Stimulated activated CD4-positive, alpha-beta T cell treated with anti-CD3 and anti-CD28 coated beads, TNF-alpha, amount 100 ng/mL, for 4 hours (primary cell): ENCODE measurements at places on chromosomes 7 and 10.

DNA sequence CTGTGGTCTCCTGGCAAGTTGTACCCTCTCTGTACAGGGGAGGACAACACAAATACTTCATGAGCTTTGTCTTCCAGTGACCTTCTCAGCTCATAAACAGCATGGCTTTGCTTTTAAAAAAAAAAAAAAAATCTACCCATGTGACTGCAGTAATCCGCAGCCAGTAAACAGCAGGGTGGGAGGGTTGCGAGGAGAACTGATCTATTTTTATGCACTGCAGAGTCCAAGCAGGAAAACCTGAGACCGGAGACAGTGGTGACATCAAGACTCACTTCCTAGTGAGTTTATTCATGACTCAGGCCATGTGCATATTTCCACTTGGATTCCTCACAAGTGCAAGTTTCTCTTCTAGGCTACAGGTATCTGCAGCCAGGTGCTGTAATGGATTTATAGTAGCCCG is 127.9 kb downstream of the NRF1 start:
- DNase-seq = no peak

GRCh38 chr10:127998501-127999144 is 91.7 kb downstream of the PTPRE start:
- no peak for DNase-seq

GRCh38 chr10:2917926-2918325 is 149.4 kb upstream of the PFKP start:
- no peak for DNase-seq

DNA sequence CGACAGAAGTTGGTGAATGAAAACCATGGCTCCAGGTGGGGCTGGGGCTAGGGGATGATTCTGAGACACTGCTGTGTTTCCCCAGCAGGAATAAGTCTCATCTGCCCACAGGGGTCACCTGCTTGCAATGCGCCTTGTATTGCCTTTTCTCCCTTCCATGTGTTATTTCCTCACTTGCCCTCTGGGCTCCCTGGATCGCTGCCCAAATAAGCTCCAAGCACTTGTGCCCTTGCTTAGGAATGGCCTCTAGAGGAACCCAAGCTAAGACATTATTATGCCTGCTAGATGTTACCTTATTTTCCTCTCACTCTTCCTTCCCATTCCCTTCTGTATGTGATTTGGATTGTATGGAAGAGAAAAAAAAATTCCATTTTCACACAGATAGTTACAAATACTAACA is 24.8 kb upstream of the PLPP4 start:
- no peak for DNase-seq

GRCh38 chr10:119222966-119223386 is 15.6 kb downstream of the GRK5 start:
- no peak for DNase-seq

DNA sequence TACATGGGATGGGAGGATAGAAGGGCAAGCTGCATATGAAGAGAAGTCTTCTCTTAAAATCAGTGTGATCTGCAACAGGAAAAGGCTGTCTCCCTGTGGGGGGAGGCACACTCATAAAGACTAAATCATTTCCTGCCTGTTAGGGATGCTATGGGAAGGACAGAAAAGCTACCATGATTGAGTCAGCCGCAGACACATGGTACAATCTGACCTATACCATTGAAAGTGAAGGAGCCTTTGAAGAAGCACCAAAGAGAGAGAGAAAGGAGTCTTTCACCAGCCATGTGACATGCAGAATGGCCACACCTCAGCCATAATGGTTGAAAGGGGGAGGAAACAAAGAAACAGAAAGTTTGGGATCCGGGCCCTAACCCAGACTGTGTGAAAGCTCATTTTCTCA is 29.1 kb downstream of the NUDCD3 start:
- peak; percentile 12 for DNase-seq

GRCh38 chr10:132867801-132868644 is 74.3 kb downstream of the CFAP46 start:
- DNase-seq = no peak

GRCh38 chr10:122543676-122544445 is 16.7 kb upstream of the DMBT1 start:
- DNase-seq = no peak

DNA sequence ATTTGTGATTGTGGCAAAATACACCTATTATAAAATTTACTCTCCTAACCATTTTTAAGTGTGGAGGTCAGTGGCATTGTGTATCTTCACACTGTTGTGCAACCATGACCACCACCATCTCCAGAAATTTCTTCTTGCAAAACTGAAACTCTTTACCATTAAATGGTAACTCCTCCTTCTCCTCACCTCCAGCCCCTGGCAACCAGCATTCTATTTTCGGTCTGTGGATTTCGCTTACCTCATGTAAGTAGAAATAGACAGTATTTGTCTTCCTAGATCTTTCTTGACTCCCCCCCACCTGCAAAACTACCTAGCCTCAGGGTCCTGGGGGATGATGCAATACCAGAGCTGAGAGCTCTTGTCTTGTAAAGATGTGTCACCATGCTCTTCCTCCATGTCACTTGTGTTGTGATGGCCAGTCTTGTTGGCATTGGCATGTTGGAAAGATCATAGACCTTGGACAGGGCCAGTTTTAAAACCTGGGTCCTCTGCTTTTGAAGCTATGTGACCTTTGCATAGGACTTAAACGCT is 71.1 kb upstream of the EMX2 start:
- DNase-seq = no peak

DNA sequence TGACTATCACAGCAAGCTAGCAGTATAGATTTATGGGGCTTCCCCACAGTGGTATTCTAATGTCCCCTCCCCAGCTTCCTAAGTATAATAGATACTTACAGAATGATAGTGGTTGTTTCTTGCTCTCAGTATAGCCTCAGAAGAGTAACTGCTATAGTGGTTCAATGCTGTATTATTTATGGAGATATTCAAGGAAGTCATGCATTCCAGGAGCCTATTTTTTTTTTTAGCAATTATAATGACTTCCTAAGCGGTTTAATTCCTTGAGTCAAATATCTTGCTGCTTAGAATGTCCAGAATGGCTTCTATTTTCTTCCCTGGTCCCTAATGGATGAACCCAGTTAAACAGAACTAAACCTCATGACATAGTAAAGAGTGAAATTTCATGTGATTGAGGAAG is 451.5 kb upstream of the SEMA3D start:
- no peak for DNase-seq

- no peak for DNase-seq
Observed at GRCh38 chr10:78628976-78629375, 439.8 kb upstream of the ZMIZ1 start.

GRCh38 chr7:114589436-114589835 is 174.8 kb downstream of the FOXP2 start:
- DNase-seq = no peak

- DNase-seq = no peak
Observed at GRCh38 chr7:66871076-66871475, 49.9 kb upstream of the TMEM248 start.

DNA sequence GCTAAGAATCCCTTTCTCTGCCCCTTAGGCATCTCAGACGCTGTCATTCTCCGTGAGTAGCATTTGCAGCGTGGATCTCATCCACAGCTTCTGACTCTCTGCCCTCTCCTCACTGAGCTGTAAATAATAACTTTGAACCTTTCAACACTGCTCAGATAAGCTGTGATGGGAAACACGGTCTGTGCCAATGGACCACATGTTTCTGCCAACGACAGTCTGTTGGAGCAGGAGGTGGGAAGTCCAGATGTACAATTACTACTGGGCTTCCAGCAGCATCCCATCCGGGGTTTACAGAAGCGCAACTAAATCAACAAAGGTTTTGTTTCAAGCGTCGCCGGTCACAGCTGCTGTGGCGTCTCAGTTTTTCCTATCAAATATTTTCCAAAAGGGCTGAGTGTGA is 1110.6 kb downstream of the TYW1 start:
- DNase-seq = no peak

- no peak for DNase-seq
Observed at GRCh38 chr10:28940158-28940888, 263.0 kb downstream of the BAMBI start.

GRCh38 chr7:131034166-131034881 is 293.4 kb upstream of the MKLN1 start:
- no peak for DNase-seq

DNA sequence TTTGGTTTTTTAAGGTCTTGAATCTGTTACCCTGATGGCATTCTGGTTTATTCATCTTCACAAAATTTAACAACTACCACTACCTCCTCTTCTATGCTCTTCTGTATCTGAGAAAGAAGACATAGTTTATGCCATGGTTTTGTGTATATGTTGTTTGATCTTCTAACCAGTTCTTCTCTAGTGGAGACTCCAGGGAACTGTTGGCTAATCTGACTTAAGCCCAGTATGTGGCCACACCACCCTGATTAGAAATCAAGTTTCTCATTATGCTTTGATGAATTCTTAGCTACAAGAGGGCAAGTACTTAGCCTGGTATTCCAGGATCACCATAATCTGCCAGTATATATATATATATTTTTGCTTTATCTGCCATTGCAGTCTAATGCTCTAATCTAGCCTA is 99.5 kb upstream of the MXI1 start:
- no peak for DNase-seq

GRCh38 chr10:105757302-105757701 is 1116.2 kb downstream of the SORCS3 start:
- no peak for DNase-seq

- no peak for DNase-seq
Observed at GRCh38 chr7:1709281-1709680, 39.2 kb downstream of the ELFN1 start.

- no peak for DNase-seq
Observed at GRCh38 chr10:29479081-29479925, 155.5 kb downstream of the SVIL start.

GRCh38 chr10:103871006-103871405 is 15.6 kb upstream of the SH3PXD2A start:
- no peak for DNase-seq

- no peak for DNase-seq
Observed at GRCh38 chr10:43361547-43362190, 9.8 kb upstream of the FXYD4 start.

DNA sequence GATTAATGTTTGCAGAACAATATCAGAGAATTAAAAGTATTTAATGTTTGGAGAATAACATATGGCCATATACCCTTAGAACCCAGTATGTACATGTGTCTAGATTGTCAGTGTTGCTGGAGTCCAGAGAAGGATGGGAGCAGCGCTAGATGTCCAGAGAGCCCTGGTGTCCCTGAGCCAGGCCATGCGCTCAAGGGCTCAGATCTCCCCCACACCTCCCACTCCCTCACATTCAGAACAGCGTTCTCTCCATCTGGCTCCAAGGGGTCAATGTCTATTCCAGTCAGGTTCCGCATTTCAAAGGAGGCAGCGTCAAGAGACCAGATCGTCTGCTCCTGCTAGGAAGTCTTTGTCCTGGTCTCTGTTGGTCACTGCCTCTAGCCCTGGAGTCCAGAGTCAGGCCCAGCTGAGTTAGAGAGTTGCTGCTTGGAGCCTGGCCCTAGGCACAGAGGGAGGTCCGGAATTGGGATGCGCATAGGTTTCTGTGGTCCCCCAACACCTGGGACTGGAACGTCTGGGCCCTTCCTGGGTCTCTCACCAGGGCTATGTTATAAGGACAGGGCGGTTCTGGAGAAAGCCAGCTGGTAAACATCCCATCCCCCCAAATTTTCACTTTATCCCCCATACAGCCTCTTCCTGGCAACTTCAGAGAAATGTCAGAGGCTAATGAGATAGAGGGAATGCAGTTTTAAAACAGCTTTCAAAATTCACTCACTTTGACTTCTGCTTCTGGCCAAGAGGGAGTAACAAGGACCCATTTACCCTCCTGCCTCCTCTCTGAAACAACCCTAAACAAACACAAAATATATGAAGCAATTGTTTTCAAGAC is 6.5 kb upstream of the WDR86 start:
- DNase-seq = no peak

GRCh38 chr7:6623589-6624245 is 8.3 kb downstream of the ZNF853 start:
- DNase-seq = no peak

DNA sequence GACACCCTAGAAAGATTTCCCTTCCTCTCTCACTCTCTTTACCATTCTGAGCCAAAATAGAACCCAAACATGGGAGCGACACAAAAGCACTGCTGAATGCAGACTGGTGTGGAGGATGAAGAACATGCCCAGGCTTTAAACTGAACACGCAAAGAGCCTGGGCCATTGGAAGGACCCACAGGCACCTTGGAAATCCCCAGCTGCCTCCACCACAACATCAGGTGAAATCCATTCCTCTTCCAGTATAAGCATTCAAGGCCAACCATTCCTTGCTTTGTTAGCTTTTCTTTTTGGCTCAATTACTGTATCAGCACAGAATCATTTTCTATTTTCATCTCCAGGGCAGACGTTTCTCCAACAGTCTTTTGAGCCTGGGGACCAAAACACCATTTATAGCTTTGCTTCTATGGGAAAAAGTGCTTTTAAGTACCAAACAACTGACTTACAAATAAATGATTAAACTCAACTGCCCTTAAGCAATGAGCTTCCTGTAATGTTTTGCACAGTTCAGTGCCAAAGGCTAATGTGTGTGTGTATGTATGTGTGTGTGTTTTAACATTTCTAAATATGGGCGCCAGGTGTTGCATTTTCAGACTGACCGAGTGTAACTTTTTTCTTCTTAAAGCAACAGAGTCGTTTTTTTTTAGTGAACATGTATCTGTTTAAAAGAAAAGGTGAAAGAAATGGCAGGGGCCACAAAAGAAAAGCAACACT is 16.2 kb upstream of the BLNK start:
- no peak for DNase-seq

- no peak for DNase-seq
Observed at GRCh38 chr7:28990200-28990960, 32.2 kb upstream of the TRIL start.

GRCh38 chr10:121647401-121647800 is 49.2 kb upstream of the FGFR2 start:
- DNase-seq = no peak

- DNase-seq = no peak
Observed at GRCh38 chr10:127600479-127600878, 51.4 kb downstream of the NPS start.

- no peak for DNase-seq
Observed at GRCh38 chr10:50861370-50861769, 24.1 kb downstream of the A1CF start.

- DNase-seq = no peak
Observed at GRCh38 chr10:90304533-90304932, 553.3 kb downstream of the HTR7 start.
